SIG-M5 (cell line): ENCODE measurements at places on chromosomes 12 and 14.

- no peak for DNase-seq
Observed at GRCh38 chr14:89027097-89027740, 202.8 kb downstream of the TTC8 start.

GRCh38 chr12:112386726-112387125 lies 4.5 kb upstream of the HECTD4 start:
- no peak for DNase-seq

GRCh38 chr14:39641224-39641623 lies 209.0 kb upstream of the FBXO33 start:
- DNase-seq, result no peak

- peak; percentile 61 for DNase-seq
Observed at GRCh38 chr12:53006810-53007309, 604 bp downstream of the EIF4B start.

DNA sequence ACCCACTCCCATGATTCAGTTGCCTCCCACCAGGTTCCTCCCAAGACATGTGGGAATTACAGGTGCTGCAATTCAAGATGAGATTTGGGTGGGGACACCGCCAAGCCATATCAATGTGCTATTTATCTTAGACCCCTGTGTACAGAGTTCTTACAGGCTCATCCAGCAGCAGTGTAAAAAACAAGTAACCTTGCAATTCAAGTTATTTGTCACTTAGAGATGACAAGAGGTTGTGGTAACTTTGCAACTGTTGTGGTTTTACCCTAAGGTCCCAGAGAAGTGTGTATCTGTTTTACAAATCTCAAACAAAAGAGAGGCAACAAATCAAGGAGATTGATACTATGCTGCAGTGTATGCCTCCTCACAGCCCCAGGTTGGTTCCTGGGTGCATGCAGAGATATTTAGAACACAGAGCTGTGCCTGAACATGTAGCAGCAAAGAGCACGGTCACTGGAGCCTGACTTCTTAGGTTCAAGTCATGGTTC lies 11.5 kb upstream of the HELB start:
- DNase-seq, result no peak

DNA sequence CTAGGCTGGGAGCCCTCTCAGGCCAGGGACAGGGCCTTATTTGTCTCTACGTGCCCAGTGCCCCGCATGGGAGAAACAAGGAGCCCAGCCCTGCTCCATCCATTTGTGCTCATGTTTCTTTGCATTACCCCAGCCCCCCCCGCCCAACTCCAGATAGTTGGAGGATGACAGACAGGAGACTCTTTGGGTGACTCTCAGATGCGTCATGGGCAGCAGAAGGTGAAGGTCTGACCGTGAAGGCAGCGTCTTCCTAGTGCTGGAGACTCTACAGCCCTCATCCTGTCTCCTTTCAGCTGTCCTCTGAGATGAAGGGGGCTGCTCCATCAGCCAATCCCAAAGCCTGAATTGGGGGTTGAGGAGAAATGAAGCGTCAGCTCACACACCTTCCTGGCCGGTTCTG lies 283 bp upstream of the PSMB11 start:
- no peak for DNase-seq

GRCh38 chr14:52266782-52267181 lies 716 bp upstream of the PTGDR start:
- no peak for DNase-seq

GRCh38 chr14:61337893-61338292 lies 16.5 kb downstream of the PRKCH start:
- DNase-seq, result no peak

DNA sequence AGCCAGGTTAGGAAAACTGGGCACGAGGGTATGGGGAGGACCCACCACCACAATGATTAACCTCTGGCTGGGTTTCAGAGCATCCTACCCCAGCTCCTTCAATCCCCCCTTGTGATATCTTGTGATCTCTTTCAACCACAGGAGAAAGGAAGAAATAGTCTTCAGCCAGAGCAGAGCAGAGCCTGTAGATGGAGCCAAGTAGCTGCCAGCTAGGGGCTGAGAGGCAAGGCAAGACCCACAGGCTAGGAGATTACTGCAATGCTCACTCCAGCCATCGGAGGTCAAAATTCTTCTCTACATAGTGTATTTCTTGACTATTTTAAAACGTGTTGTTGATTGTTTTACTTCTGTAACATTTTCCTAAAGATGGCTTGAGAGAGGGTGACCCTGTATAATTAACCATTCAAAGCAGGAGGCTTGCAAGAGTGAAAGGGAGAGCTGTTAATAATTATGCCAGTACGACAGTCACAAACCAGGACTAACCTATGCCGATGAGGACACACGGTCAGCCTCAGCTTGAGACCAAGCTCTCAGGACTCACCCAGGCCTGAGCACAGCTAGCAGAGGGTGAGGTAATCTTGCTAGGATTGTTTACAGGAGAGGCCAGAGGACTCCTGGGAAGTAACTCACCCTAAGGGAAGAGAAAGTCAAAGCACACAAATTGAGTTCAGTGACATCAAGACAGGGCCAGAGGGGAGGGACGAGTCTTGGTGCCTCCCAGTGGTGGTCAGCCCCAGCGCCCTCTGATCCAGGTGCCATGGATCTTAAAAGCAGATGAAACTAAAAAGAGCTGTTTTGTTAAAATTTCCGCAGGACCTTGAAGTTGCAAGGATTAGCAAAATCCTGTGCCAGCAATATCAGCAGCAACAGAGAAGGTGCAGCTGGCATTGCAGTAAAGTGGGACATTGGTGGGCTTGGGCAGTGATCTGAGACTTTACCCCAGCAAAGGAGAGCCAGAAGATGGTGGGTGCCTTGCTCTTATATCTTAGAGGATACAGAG lies 29.8 kb upstream of the CDKN3 start:
- no peak for DNase-seq

- DNase-seq, result no peak
Observed at GRCh38 chr12:82954572-82954971, 267.9 kb downstream of the TMTC2 start.

- DNase-seq, result no peak
Observed at GRCh38 chr12:56954057-56954957, 3.1 kb downstream of the RDH16 start.
